ENCODE measurements at places on chromosomes 7 and 10.

DNA sequence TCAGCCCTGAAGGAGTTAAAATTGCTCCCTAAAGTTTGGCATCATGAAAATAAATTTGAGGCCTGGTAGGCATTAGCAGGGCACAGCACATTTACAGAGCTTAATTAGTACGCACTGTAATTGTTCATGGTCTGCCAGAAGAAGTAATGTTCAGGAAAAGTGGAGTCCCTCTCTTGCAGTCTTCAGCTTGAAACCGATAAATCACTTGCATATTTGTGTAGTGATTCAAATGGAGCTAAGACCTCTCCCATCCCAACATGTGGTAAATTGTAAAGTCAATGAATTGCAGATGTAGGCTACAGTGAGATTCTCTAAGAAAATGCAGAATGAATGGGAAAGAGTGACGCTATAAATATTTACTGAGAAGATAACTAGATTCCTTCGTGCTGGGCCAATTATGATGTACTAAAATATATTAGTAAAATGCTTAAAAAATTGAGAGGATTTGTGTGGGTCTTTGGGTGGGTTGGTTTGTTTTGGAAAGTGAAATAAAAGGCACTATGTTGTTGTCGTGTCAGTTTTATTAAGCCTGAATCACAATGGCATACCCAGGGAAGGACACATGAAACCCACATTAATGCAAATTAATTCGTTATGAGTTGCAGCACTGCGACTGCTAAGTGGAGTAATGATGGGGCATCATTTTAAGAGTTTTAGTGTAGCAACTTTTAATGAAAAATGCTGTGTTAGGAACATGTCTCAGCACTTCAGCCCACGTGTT lies 8.4 kb downstream of the TCF7L2 start:
- DNase-seq, result no peak

- DNase-seq, result no peak
Measured at GRCh38 chr7:35504365-35504764, 190.6 kb downstream of the HERPUD2 start.

- DNase-seq, result no peak
Measured at GRCh38 chr10:131430716-131431412, 119.3 kb upstream of the TCERG1L start.

GRCh38 chr7:151807846-151808245 lies 69.1 kb downstream of the PRKAG2 start:
- DNase-seq, result no peak

- no peak for DNase-seq
Measured at GRCh38 chr7:13093160-13093559, 405.7 kb downstream of the ARL4A start.

- DNase-seq, result no peak
Measured at GRCh38 chr10:131419797-131420196, 108.3 kb upstream of the TCERG1L start.

GRCh38 chr7:42198974-42199668 lies 37.9 kb downstream of the GLI3 start:
- DNase-seq, result no peak

- DNase-seq, result no peak
Measured at GRCh38 chr10:70616761-70617160, 14.2 kb upstream of the PRF1 start.

GRCh38 chr7:87322912-87323311 lies 22.6 kb upstream of the CROT start:
- DNase-seq, result no peak

DNA sequence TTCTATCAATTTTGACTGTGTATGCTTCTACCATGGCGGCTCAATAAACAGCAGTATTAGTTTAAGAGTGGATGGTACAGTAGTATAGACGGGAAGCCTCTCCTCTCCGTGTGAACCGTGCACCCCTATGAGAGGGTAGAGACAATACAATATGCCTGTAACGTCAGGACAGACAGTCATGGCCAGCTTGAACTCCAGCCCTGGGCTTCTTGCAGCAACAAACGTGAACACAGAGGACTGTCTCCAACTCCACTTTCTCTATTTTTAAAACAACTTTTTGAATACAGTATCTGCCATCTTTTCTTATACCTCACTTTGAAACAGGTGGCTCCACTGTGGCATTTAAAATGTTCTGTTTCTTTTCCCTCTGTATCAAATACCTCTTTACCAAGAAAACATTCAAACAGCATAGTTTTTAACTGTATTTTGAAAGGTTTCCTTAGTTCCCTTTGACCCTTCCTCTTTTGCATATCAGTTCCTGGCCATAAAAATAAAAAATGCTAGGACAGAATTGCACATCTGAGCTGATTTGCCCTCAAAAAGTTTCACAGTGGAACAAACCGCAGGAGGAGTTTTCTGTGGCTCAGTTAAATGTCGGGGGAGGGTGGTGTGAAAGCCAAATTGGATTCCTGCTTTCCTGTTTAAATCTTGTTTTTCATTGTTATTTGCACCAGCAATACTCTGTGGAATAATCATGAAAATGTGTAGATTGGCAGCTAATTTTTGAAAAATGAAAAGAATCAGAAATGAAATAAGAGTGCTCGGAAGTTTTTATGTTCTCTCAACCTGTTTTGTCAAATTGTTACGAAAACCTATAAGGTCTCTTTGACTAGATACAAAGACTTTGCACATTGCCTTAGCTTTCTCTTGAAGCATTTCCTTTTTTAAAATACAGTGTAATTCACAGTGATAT lies 8.0 kb downstream of the IKZF1 start:
- DNase-seq, result no peak

- no peak for DNase-seq
Measured at GRCh38 chr10:90031776-90032175, 330.4 kb downstream of the KIF20B start.

GRCh38 chr7:47046949-47047348 lies 535.0 kb downstream of the TNS3 start:
- no peak for DNase-seq

GRCh38 chr10:111093741-111094380 lies 17.0 kb downstream of the ADRA2A start:
- DNase-seq, result no peak

DNA sequence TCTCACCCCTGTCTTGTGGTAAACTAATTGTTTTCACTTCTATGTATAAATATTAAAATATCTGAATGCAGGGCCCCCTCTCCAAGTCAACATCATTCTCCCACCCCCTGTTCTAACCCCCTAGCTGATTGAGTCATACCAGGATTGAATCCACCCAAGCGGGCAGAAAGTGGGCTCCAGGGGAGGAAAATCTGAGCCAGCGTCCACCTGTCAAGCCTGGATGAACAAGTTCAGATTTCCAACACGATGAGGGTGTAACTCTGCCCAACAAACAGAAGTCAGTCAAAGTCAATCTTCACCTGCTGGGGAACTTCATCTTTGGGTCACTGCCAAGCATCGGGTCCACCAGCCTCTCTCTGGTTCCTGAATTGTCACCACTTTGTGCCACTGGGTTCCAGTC lies 162.9 kb upstream of the CELF2 start:
- no peak for DNase-seq

Data from NCI-H1694 treated with DMSO at 0.1 percent for 48 hours (cell line).